ENCODE measurements at places on chromosomes 2 and 18. TPM values are rescaled to one million over a fixed set of nuclear protein-coding genes. Genes with fewer than 3 reads are reported as not detected.

DNA sequence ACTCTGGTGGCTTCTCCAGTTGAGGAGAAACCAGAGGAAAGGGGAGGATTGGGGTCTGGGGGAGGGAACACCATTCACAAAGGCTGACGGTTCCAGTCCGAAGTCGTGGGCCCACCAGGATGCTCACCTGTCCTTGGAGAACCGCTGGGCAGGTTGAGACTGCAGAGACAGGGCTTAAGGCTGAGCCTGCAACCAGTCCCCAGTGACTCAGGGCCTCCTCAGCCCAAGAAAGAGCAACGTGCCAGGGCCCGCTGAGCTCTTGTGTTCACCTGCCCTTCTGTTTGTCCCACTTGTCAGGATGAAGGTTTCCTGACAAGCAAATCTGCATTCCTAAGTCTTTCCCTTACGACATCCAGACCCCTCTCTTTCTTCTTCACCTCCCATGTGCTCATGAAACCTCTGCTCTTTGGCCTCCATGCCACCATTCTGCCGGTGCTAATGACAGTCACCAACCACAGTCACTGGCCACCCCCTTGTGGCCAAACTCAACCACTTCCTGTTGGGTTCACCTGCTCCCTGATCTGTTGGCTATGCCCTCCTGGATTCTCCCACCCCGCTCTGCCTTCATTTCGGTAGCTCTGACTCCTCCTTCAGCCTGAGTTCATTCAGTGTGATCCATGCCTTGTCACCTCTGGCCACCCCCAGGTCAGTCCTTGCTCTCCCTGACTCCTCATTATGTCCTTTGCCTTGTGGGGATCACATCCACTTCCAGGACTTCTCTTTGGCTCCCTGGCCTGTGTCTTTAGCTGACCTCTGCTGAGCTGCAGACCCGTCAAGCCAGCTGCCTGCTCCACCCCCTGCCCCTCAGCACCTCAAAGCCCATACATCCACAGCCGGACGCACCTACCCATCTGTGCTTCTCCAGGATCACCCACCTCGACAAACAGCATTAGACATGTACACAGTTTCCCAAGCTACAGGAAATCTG is 17.6 kb downstream of the EMX1 start:
- peak; percentile 20 for DNase-seq

- DNase-seq, result no peak
These were observed 8.8 kb downstream of the CYB5A start for GRCh38 chr18:74282755-74283554.

DNA sequence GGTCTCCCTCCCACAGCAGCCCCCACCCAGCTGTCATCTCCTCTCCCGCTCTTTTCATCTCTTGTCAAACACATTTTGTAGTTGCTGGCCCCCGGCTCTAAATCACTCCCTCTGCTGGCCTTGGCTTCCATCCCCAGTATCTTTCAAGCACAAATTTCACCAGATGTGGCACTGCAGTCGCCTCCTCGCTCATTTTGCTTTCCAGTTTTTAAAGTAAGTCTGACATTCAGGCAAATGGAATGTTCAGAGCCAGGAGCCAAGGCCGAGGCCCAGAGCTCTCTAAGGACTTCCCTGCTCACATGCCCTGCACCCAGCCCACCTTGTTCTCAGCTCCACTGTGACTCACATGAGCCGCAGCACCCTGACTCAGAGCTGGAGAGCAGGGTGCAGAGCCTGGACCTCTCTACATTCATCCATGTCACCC is 158.4 kb downstream of the GALNT14 start:
- DNase-seq, result no peak

DNA sequence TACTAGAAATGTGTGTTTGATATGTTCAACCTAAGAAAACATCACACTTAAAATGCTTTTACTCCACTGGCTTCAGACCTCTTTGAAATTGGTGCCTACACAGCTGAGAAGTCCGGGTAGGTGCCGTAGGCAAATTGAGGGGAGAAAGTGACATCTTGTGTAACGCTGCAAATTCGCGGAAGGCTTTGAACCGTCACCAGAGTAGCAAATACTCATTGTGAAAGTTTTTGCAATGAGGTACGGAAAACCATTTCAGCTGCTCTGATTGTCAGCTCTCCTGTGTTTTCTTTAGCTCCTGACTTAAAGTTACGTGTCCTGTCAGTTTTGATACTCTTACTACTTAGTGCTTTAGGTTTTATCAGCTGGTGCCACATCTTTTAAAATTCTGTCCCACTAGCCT is 224.5 kb downstream of the FAM210A start:
- no peak for DNase-seq

- no peak for DNase-seq
These were observed 166.9 kb downstream of the CDCA7 start for GRCh38 chr2:173521450-173522192.

- DNase-seq, result no peak
These were observed 22.6 kb downstream of the FOXI3 start for GRCh38 chr2:88429929-88430328.

- no peak for DNase-seq
These were observed 1237.7 kb downstream of the LRP1B start for GRCh38 chr2:140892911-140893637.

DNA sequence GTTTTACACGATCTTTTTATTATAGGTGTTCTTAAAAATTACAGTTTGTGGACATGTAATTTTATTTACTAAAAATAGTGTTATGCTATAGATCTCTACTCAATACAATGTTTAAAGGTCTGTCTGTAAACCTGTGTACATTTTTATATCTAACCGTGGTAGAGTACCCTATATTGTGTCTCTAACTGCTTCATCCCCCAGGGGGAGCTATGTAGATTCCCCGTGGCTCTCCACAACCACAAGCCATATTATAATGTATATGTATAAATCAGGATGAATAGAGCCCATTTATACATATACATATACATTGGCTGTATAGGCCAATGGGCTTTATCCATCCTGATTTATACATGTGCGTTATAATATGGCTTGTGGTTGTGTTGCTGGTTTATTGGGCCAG is 59.4 kb downstream of the ADAM23 start:
- no peak for DNase-seq

Gene SERPINB3
- not detected for total RNA-seq

Gene REG1A
- 0.95 TPM for total RNA-seq
